ENCODE measurements at places on chromosomes 3 and 15. TPM values are rescaled to one million over a fixed set of nuclear protein-coding genes. Genes with fewer than 3 reads are reported as not detected.

The CLDN18 gene
- not detected for total RNA-seq

The ATP6V1A gene
- 157 TPM for total RNA-seq

The PSTPIP1 gene
- total RNA-seq: 4.4 TPM

DNA sequence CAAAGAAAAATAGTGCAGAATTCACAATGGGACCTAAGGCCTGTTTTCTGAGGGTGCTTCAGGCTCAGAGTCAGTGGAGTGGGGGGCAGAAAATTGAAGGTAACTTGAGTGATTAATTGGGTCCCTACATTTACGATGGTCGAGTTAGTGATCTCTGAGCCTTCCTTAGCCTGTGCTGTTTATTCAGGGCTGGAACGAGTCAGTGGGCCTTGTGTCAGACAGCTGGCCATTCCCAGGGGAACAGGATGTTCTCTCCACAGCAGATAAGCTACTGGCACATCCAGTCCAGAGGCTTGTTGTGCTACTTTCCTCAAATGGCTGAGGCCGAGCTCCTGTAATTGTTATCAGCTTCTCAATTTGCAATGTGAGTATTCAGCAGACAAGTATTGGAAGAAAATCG is 29.2 kb upstream of the CNTN3 start:
- no peak overlapping the region for H3K4me3 ChIP-seq
- peak; percentile 29 for DNase-seq
- no peaks in the 10 kb centered on the region for H3K36me3 ChIP-seq
- no peak overlapping the region for H3K27ac ChIP-seq
- H3K27me3 ChIP-seq: no peaks in the 10 kb centered on the region

- H3K27ac ChIP-seq: no peak overlapping the region
- no peak for DNase-seq
- no peaks in the 10 kb centered on the region for H3K4me1 ChIP-seq
- H3K36me3 ChIP-seq: no peaks in the 10 kb centered on the region
- H3K27me3 ChIP-seq: no peaks in the 10 kb centered on the region
Measured at GRCh38 chr3:162729686-162730085, 1233.1 kb downstream of the OTOL1 start.

DNA sequence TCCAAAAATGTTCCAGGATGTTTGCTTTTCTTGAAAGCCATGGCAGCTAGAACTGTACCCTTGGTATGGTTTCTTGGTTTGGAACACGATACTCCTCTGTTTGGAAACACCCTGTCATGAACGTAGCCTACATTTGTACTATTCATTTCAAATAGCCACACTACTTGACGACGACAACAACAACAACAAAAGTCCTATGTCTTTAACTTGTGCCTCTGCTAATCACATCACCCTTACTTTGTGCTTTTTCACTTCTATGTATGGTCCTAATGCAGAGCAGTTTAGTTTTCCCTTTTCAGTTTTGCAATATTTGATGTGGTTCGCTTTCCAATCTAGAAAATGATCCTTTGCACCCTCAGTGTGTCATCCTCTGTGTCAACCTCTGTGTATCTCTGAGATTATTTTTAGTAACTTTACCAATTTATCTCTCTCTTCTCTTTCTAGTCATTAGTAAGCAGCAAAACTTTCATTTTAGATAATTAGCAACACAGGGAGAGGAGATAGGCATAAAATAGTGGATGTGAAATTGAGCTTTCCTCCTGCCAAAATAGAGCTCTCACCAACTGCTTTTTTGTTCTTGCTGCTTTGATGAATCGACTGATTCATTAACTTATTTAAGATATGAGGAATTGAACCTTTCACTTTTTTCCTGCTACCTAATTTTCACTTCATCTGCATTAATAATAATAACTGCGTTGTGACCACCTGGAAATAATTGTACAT is 44.1 kb upstream of the TP63 start:
- no peaks in the 10 kb centered on the region for H3K36me3 ChIP-seq
- no peaks in the 10 kb centered on the region for H3K27me3 ChIP-seq
- no peaks in the 10 kb centered on the region for H3K4me1 ChIP-seq
- no peak overlapping the region for H3K27ac ChIP-seq
- no peak overlapping the region for H3K4me3 ChIP-seq
- no peak for DNase-seq

DNA sequence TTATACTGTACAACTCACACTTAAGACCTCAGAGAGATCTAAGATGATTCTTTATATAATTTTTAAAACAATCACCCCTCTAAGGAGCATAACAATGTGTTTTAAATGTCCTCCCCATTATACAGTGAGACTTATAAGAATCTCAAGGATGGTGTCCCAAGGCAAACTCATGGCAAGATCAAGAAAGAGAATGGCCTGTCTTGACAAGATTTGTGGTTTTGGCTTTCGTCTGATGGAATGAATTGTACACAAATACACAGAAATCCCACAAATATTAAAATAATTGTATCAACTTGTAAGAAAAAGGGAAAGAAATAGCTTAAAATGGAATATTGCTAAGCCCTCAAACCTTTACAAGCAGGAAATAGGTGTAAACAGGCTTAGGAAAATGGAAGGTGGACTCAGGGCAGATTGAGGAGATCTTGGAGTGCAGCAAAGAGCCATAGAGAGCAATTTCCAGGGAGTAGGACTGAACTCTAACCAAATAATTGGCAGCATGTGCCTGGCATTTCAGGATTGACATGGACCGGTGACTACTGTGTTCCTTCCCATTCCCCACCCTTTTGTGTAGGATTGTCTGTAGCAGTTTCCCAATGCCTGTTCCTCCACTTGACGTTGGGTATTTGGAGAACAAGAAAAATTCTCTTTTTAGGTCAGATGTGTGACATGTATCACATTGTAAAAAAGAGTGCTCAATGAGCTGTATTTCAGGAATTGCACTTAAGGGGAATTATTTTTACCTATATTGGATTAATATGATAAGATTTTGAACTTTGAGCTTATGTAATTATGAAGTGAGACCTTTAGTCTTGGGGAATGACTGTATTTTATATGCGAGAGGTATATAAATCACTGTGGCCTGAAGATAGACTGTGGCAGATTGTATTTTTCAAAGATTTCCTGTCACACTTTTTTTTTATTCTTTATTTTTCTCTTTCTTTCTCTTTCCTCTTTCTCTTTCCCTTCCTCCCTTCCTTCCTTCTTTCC is 317.8 kb upstream of the SLITRK3 start:
- no peaks in the 10 kb centered on the region for H3K36me3 ChIP-seq
- H3K4me1 ChIP-seq: no peaks in the 10 kb centered on the region
- no peaks in the 10 kb centered on the region for H3K27me3 ChIP-seq
- no peak for DNase-seq
- H3K27ac ChIP-seq: no peak overlapping the region
- no peak overlapping the region for H3K4me3 ChIP-seq

GRCh38 chr3:194871864-194872668 is 186.4 kb downstream of the FAM43A start:
- no peaks in the 10 kb centered on the region for H3K27me3 ChIP-seq
- H3K27ac ChIP-seq: no peak overlapping the region
- H3K4me1 ChIP-seq: peaks cover 24% of the 10 kb centered on the region
- no peak for DNase-seq
